ENCODE measurements at places on chromosomes 2 and 18. TPM values are rescaled to one million over a fixed set of nuclear protein-coding genes. Genes with fewer than 3 reads are reported as not detected.

The NGEF gene
- 3.3 TPM for total RNA-seq

DNA sequence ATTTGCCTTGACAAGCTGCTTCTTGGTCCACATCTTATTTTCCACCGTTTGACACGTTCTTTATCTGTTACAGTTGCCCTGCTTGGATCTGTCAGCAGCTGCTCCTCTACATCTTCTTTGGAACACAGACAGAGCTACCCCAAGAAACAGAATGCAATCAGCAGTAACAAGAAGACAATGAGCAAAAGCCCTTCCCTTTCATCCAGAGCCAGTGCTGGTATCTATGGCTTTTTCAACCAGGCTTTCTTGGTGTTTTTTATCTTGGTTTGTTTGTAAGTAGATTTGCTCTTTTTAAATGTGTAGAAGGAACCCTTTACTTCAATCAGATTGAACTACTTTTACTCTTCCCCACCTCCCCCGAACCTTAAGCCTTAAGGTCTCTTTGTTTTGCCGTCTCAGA lies 41.9 kb downstream of the CLIP4 start:
- DNase-seq, result no peak

DNA sequence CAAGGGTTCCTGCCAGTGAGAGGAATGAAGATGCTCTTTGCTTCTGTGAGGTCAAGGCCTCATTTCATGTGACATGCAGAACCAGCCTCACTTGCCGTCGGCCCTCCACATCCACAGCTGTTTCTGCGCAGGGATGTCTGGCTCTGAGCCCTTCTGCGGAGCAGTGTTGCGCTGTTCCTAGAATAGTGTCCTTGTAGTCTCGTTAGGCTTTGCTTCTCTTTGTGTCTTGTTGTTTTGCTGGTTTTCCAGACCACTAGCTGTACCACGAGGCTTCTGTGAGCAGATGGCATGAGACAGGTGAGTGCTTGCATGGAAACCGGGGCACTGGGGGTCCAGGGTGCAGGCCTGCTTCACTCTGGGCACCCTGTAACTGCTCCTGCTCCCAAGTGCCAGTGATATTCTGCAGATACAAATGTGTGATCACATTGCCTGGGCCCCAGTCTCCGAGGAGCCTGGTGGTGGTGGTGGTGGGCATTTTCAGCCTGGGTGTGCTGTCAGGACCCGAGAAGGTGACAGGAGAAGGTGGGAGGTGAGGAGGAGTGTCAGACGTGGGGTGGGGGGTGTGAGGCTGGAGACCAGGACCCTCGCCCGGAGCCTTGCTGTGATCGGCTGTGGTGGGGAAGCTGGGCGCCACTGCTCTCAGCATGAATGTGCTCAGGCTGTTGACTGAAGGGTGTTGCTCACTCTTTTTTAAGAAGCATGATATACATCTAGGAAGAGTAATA lies 34.3 kb downstream of the LDLRAD4 start:
- DNase-seq, result no peak

The PTPRN gene
- 8.7 TPM for total RNA-seq

DNA sequence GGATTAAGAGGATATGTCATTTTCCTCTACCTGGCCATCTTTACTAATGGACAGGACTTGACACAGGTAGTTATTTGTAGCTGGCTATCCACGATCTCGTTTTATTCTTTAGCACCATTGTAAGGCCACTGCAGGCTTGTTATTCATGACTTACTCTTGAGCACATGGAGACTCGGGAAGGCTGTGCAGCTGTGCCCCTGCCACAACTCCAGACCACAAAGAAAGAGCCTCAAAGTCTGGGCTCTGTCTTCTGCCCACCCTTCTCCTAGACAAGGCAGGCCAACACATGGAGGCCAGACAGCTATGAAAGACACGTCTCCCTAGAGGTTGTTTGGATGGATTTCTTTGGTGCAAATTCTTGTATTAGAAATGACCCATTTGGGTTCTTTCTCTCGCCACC lies 133.8 kb downstream of the NAPG start:
- no peak for DNase-seq

The TGFBRAP1 gene
- total RNA-seq, result 9.4 TPM

DNA sequence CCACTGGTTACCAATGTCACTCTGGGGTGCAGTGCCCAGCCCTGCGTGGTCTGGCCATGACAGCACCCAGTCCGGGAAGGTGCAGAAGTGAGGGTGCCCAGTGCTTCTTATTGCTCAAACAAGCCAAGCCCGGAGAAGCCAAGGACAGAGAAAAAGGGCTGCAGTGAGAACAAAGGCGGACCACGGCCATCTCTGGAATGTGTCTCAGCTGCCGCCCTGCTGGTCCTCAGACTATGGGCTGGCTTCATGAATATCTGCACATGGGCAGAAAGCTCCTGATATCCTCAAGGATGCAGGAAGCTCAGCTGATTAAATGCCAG lies 28.7 kb downstream of the COPS9 start:
- DNase-seq, result no peak

DNA sequence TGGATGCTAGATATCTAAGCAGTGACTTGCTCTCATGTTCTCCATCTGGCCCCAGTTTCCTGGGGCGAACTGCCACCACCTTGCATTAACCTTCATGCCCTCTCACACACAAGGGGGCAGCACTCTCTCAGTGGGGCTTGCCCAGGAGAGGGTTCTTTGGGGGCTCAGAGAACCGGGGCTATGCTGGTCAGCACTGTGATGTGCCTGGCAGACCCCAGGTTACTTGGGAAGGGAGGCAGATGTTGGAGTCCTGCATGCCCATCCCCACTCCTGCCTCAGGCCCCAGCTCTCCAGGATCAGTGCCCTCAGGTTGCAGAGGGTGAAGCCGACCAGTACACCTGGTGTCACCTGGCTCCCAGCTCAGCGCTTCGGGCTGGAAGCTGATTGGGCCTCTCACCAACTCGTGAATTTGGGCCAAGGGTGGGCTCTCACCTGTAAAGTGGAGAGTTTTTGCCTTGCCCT lies 396.2 kb upstream of the HS6ST1 start:
- DNase-seq, result no peak

The ATRAID gene
- total RNA-seq, result 56.8 TPM

The ASIC4 gene
- not detected for total RNA-seq

The SPP2 gene
- total RNA-seq, result not detected

GRCh38 chr2:20179755-20180594 lies 45.0 kb downstream of the SDC1 start:
- DNase-seq, result peak; percentile 85

DNA sequence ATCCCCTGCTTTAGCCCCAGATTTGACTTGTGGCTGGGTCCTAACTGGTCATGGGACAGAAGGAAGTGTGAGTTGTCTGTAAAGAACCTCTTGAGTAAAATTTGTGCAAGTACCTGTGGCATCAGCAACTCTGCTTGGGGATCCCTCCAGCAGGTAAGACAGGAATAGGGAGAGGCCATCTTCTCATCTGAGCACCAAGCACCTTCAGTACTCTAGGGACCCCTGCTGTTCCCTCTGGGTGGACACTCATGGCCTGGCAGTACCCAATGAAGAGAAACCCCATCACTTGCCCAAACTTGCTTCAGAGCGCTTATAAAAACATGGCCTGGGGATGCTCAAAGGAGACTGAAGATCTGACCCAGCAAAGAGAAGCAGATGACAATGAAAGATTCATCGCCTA lies 297.8 kb downstream of the SP3 start:
- DNase-seq, result no peak

GRCh38 chr2:161068670-161069069 lies 91.6 kb upstream of the TANK start:
- DNase-seq, result no peak

DNA sequence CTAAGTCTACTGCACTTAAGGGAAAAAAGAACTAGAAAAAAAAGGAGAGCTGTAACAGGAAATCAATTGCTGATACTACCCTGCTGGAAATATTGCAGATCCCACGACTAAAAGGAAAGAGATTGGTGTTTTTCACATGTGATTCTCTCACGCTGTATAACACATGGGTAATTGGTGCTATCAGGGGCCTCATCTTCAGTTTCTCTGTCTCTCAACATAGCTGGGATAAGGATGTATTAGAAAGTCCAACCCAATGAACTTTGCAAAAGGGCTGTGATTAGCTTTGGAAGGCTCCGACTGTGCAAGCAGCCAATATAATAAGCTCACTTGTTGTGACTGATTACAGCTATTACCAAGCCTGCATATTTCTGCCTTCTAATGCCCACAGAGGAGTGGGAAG lies 133.4 kb downstream of the NRP2 start:
- no peak for DNase-seq

The PDCD1 gene
- 0.29 TPM for total RNA-seq

- DNase-seq, result no peak
These were observed 58.2 kb downstream of the GREB1L start for GRCh38 chr18:21300035-21300907.

DNA sequence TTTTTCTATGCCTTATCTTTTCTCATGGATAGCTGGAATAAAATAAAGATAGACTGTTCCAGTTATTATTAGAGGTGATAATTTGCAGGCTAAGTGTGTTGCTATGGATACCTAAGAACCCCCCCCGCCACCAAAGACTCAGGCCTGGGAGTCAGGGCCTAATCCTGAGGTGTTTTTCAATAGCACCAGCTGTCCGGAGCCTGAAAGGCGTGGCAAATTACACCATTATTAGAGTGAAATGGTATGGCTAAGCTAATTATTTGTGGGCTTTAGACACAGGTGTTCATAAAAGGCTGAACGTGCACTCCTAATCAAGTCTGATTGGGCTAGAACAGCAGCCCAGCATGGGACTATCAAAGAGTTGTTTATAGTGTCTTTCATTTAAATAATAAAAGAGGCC lies 293.2 kb upstream of the DCC start:
- no peak for DNase-seq

The CNOT9 gene
- 19.3 TPM for total RNA-seq

DNA sequence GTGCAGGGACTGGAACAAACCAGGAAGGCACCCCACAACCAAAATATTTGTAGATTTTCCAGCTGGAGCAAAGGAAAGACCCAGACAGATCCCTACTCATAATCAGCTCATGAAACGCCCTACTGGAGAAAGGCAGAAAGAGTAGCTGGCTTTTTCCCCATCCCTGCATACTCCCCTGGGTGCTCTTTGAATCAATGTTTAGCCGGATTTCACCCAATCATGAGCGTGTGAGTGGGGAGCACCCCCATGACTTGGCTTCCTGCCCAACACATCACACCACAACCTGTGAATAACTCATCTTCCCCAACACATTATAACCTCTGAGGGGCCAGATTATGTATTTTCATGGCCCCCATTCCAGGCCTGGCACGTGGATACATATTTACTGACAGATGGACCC lies 35.1 kb upstream of the SLC14A1 start:
- DNase-seq, result no peak

The ADD2 gene
- total RNA-seq, result 2.8 TPM

The HJURP gene
- 1.2 TPM for total RNA-seq

- DNase-seq, result no peak
These were observed 16.2 kb downstream of the GPR75 start for GRCh38 chr2:53843595-53843994.

DNA sequence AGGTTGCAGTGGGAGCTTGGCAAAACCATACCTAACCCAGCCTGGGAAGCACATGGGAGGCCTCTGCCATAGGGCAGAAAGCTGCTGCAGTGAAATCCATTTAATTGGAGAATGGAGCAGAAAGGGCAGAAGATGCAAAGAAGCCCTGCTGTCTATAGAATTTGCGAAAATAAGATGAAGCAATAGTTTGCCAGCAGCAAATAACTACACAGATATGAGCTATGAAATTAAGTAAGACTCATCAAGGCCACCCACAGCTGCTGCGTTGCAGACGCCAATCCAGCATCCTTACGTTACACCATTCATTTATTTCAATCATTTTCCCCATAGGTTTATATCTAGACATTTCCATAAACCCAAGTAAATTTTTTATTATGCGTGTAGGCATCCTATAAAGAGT lies 21.1 kb downstream of the ATP8B1 start:
- no peak for DNase-seq

DNA sequence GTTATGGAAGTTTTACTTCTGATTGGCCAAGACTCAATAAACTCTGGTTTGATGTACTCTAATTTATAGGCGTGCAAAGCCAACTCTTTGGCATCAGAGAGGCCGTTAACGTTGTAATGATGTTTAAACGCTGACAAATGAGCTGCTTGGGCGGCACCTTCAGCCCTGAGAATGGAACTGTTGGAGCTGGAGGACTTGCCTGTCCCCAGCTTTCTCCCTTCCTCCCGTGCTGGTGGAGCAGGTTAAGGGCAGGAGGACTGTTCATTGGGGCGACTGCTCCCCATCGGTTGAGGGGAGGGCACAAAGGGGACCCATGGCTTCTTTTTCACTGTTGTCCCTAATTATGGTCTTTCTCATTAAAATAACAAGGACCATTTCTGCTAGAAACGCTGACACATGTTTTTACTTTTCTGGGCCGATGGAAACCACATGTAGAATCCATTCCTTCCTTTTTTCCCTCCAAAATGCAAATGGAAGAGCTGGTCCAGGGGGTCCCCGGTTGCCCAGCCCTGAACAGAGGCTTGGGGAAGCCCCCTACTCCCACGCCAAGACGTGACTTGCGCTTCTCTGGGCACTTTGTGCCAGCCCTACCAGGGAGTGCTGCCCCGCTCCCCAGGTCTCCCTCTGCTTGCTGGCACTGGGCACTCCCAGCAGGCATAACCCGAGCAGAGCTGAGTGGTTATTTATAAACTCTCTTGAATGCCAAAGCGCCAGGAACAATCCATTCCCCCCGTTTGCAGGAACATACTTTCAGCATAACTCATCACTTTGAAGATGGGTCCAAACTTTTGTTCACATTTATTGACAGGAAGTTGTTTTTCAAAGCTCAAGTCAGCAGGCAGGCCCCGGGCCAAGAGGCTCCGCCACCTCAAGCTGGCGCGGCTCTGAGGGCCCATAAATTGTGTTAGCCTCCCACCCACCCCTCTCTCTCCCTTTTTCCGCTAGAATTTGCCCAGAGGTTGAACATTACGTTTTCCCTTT lies 170.1 kb downstream of the ASB1 start:
- peak; percentile 26 for DNase-seq

GRCh38 chr2:113698892-113699447 lies 57.5 kb downstream of the SLC35F5 start:
- no peak for DNase-seq

The IL1F10 gene
- total RNA-seq, result not detected

The CNTNAP5 gene
- total RNA-seq, result 0.28 TPM

GRCh38 chr2:196380098-196380497 lies 208.7 kb upstream of the STK17B start:
- DNase-seq, result no peak

DNA sequence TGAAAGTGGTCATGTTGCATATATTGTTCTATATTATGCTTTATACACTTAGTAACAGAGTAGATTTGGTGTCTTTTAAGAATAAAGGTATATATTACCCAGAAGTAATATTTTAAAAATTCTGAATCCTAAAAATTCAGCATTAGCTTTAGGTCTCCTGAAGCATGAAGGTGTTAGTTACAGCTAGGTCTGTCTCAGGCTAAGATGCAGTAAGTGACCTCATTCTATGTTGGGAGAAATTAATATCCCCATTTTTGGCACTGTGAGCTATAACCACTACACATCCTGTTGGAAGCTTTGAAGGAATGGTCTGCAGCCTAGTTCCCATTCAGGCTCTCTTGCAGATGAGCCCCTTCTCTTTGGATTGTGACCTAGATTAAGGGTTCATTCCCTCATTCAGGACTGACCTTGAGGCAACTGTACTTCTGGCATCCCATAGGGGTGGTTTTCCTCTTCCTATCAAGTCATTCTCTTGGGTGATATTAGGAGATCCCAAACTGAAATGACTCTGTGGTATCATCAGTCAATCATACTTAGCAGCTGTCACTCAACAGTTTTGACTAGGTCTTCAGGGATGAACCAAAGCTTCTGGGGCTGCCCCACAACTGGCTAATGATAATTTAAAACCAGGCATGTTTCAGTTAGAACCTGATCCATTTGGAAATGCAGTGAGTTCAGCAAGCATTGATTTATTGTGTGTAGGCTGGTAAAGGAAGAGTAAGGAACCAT lies 117.7 kb downstream of the GPD2 start:
- no peak for DNase-seq
